ENCODE measurements at places on chromosomes 6 and 20. TPM values are rescaled to one million over a fixed set of nuclear protein-coding genes. Genes with fewer than 3 reads are reported as not detected.

Gene MOXD1
- 16.8 TPM for total RNA-seq

Gene SULF2
- 49.0 TPM for total RNA-seq

Gene DNAH8
- total RNA-seq = 0.03 TPM

DNA sequence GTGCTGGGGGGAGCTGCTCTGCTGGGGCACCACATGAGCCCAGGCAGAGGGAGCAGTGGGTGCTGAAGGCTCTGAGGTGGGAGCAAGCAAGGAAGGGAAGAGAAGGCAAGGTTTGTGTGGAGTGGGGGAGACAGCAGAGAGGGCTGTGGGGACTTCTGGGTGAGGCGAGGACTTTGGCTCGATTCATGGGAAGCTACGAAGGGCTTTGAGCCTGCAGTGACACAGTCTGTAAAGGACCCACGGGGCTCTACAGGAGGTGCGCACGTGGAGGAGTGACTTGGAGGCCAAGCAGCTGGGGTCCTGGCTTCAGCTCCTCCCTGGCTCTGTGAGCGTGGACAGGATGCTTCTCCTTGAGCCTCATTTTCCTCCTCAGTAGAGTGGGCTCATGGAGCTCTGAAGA lies 29.1 kb upstream of the CSNK2A1 start:
- no peak for DNase-seq

DNA sequence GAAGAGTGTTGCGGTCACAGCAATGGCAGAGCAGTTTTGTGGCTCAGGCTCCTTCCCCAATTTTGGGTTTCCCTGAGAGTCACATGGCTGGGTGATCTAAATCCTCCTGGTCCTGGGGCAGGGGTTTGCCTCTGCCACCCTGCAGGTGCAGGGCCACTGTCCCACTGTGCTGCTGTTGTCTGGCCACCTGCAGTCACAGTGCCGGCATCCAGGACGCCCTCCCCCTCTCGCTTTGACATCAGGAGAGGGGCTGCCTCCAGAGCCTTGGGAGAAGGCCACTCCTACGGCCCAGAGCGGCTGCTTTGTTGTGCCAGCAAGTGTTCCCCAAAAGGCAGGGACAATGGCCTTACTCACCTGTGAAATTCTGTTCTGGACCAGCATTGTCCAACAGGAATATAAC lies 449.0 kb downstream of the QKI start:
- DNase-seq = no peak

DNA sequence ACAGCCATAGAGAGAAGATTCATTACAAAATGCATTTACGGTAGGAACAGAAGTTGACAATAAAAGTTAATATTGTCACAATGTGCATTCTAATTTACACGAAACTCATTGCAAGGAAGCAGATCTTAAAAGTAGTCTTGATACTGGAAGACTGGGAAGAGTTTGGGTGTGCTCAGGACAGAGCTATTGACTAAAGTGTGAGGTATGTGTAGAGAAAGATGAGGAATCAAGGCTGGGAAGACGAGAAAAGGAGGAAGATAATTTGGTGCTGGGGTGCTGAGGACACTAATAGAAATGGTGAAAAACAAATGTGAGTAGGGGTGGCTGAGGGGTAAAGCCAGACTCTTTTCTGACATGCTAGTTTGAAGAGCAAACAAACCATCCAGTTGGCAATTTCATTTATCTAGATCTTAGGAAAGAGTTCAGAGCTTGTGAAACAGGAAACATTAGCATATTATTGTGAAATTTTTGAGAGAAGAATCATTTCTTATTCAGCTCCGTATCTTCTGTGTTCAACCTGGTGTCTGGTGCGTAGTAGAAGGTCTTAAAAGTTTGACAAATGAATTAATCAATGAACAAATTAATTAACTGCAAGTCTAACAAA lies 72.7 kb downstream of the ELOVL4 start:
- no peak for DNase-seq

DNA sequence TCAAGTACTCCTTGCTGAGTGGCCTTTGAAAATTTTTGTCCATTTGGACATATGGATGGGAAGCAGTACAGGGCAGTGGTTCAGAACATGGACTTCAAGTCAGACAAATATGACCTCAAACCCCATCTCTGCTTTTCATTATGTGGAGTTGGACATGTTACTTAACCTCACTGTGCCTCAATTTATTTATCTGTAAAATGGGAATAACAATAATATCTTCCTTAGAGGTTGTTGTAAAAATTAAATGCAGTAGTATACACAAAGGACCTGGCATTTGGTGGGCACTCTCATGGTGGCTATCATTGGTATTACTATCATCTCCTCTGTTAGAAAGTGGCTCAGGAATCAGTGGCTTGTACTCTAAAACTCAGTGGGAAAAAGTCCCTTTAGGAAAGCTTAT lies 204.0 kb upstream of the MYLIP start:
- DNase-seq = no peak

DNA sequence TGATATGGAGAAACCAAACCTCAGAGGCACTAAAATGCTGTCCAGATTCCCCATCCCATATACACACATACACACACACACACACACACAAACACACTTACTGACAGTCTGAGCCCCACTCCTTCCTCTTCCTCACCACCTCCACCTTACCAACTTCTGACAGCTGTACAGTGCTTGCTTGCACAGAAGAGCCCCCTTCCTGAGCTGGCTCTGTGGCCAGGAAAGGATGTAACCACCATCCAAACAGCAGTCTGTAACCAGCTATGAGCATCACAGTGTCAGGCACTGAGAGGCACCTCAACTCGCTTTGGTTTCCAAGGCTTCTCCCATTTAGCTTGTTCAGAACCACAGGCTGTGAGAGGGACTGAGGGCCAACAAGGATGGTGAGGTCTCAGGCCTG lies 5.9 kb upstream of the C6orf136 start:
- no peak for DNase-seq

DNA sequence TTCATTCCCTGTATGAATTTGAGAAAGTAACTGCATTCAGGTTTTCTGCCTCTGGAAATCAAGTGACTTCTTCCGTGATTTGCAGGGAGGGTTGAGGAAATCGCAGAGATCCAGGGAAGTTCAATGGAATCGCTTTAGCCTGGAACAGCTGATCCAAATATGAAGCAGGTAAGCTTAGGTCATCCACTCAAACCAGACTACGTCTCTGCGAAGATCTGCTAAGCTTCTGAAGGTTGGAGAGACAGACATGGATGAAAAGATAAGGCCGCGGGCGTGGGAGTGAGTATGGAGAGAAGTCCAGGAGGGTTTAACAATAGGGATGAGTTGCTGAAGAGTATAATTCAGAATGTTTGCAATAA lies 34.2 kb upstream of the BTN3A2 start:
- DNase-seq = peak; percentile 35

DNA sequence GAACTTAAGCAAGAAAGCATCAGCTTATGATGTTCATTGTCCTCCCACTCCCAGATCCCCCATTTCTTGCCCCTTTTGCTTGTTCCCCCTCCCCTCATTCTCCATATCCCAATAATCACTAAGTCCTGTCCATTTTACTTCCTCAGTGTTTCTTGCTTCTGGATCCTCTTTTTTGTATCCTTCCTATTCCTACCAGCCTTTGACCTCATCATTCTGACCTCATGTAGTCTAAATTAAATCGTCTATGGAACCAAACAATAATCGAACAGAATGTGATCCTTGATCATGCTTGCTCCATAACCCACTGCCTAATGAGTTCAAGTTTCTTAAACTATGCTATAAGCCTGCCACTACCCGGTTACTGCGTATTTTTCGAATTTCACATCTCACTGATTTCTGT lies 5.4 kb upstream of the RSPH3 start:
- DNase-seq = no peak

- no peak for DNase-seq
Measured at GRCh38 chr6:138673346-138674014, 100.1 kb upstream of the CCDC28A start.

DNA sequence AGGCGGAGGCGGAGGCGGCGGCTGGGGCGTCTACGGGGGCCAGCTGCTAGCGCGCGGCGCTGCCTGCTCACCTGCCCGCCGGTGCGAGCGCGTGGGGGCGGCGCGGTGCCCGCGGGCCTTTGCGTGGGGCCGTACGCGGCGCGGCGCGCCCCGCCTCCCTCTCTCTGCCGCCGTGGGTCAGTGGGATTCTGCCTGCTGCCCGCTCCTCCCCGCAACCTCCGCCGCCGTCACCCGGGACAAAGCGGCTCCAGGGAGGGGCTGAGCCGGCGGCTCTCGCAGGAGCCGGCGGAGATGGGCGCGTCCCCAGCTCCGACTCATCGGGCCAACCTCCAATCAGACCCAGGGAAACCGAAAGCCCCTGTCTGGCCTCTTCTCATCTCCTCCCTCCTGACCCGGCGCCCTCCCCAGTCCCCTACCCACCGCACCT lies at the start of gene RCAN2:
RCAN2 (minus strand) TSS at position 249 of the 427 bp plus-strand sequence.
- peak; percentile 80 for DNase-seq

DNA sequence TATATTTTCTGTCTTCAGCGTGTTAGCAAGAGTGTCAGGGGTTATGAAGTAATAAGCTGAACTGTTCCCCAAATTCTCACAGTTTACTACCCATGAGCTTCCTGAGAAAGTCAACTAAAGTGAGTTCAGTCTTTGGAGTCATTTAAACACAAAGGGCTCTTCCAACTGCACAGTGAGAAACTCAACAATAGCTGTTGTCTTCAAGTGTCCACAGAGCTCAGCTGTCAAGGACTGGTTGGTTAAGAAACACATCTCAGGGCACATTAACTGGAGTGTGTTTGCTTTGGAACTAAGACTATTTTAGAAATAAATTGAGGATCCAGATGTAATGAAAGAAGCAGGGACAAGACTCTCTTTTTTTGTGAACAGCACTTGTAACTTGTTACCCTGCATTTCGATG lies 241.4 kb upstream of the SOX4 start:
- no peak for DNase-seq

DNA sequence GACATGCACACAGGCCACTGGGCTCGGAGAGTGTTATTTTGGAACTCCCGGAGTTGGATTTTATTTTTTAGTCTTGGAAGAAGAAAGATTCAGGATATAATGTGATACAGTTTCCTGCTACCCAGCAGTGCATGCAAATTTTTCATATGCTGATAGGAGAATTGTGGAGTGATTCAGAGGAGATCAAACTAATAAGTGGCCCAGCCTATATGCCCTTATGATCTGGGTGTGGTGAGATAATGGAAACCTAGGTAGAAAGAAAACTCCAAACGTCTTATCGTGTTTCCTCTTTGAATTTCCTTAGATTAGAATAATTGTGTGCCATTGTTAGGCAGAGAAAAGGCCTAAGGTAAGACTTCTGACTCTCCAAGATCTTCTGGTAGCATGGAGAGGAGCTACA lies 401.2 kb upstream of the BTBD3 start:
- DNase-seq = no peak

- DNase-seq = peak; percentile 60
Measured at GRCh38 chr20:63686492-63687321, 9.7 kb upstream of the TNFRSF6B start.

DNA sequence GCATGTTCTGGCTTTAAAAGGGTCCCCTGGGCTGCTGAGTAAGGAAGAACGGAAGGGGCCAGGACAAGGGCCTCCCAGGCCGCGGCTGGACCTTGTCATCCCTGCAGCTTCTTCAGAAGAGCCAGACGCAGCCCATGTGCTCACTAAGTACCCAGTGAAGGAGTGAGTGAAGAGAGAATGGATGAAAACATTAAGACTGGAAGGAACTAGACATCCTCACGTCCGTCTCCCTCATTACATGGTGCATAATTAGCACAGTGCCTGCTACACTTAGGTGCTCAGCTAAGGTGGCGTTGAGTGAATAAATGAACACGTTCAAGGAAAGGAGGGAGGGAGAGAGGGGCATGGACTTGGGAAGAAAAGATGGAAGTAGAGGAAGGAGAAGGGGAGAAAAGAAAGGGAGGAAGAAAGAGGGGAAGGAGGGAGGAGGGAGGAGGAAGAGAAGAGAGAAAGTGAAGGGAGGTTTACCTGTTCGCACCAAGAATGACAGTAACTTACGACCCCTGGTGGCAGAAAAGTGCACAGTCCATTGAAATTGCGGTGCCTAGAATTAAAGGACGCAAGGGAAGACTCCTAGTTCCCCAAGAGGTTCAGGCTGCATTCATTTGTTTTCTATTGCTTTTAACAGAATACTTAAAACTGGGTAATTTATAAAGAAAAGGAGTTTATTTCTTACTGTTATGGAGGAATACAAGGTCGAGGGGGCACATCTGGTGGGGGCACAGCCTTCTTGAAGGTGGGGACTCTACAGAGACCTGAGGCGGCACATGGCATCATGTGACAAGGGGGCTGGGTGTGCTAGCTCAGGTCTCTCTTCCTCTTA lies 8.0 kb downstream of the TP53RK start:
- DNase-seq = peak; percentile 77

DNA sequence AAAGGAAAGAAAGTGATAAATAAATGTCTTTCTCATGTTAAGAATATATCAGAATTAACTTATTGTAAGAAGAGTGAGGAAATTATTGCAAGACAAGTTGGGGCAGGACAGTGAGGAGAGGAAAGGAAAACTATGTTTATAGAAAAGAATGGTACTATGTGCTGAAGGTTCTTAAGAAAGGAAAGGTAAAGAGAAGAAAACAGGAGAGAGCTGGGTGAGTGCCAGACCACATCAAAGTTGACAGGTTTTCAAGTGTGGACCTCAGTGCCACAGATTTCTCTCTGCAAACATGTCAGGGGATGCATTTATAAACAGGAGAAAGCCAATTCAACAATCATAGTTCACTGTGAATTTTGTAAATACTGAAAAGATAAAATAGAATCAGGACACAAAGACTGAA lies 439.2 kb downstream of the PKHD1 start:
- DNase-seq = no peak

DNA sequence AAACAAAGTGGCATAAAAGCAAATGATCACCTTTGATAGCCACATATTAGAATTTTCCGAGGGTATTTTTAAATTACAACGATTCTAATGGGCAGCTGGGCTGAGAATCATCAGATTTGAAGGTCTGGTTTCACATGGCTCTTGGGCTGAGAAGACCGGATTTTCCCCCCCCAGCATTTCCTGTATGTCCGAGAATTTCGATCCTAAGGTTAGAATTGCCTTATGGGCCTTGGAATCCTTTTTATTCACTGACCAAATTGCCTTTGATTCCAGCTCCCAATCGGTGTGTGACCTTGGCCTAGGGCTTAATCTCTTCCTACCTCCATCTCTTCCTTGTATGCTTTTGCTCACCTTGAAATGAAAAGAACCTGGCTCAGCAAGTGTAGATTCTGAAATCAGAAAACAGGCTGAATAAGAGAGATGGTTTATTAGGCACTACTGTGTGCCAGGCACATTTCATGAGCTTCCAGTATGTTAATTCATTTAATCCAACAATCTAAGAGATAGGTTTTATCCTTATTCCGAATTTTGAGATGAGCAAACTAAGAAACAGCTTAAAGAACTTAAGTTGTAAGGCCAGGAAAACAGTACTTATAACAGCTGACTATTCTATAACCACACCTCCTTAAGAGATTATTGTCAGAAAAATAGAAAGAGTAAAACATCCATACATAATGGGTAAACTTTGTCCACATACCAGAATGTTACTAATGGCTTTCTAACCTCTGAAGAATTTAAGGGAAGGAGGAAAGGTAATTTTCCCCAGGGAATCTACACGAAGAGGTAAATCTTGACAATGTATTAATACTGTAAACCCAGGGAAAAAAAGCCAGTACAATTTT lies 39.4 kb downstream of the HFE start:
- peak; percentile 24 for DNase-seq

- no peak for DNase-seq
Measured at GRCh38 chr6:37979392-37980221, 160.1 kb downstream of the ZFAND3 start.
